ENCODE measurements at places on chromosomes 1 and 21.

DNA sequence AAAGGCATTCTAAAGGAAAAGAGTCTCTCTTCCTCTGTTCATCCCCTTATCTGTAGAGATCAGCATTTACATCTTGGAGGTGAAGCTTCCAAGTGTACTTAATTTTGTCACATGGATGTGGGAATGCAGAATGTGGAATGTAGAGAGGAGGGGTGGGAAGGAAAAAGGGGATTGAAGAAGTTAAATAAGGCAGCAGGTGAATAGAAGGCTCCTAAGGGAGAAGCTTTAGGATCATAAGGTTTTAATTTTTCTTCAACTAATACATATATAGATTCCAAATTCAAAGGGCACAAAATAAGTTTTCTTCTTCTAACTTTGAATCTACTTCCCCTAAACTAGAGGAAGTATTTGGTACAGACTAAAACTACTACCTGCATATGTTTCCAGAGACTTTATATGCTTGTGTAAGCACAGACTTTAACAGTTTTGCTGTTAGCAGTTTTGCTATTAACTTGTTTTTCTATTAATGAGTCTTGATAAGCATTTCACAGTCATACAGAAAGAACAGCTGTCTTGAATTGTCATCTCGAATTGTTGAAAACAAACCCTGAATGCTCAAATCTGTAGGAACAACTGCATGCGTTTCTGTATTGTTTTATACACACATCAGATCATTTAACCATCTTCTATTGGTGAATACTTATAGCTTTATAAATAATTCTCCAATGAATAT is 12.7 kb downstream of the TENT5C start:
- no peak for DNase-seq

DNA sequence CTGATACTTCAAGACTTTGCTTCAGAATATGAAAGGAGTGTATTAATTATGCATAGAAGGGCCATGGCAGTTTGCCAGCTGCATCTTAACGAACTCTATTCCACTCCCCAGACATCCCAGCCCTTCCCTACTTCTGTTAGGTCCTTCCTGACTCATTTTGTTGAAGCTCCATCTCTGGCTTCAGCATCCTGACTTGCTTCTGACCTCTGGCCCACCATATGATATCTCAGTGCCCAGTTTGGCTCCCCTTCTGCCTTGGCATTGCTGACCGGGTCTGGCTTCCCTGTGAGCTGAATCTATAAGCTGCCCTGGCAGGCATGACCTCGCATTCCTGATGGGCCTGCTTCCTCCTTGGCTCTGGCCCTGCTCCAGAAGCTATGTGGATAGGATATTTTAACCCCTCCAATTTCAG is 27.6 kb upstream of the ARHGAP29 start:
- no peak for DNase-seq

DNA sequence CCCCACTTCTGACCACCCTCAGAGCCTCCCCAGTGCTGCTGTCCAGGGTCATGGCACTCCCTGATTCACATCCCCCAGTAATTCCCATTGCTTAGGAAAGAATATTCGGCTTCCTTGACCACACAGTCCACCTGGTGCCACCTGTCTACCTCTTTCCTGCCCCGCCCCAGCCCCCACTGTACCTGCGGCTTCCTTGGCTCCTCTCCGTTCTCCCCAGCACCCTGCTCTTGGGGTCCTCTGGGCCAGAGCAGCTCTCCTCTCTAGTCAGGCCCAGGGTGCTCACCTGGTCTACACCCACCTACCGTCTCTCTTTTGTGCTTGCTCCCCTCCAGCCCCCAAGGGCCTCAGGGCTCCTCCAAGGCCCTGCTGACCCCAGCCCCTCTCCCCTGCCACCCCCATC is 142.6 kb downstream of the PEX14 start:
- no peak for DNase-seq

GRCh38 chr1:55078470-55078869 is 39.1 kb downstream of the PCSK9 start:
- DNase-seq = no peak

DNA sequence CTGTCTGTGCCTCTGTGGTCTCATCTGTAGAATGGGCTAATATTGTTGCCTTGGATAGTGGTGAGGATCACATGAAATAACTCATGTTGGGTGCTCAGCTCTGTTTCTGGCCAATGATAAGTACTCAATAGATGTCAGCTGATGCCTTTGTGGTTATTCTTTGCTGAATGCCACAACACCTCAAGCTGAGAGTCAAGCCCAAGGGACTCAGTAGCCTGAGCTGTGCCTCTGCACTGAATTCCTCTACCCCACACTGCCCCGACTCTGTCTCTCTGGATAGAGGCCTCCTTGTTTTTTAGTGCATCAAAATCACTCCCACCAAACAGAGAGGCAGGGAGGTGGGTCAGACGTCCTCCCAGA is 196.1 kb upstream of the VAMP3 start:
- DNase-seq = no peak

DNA sequence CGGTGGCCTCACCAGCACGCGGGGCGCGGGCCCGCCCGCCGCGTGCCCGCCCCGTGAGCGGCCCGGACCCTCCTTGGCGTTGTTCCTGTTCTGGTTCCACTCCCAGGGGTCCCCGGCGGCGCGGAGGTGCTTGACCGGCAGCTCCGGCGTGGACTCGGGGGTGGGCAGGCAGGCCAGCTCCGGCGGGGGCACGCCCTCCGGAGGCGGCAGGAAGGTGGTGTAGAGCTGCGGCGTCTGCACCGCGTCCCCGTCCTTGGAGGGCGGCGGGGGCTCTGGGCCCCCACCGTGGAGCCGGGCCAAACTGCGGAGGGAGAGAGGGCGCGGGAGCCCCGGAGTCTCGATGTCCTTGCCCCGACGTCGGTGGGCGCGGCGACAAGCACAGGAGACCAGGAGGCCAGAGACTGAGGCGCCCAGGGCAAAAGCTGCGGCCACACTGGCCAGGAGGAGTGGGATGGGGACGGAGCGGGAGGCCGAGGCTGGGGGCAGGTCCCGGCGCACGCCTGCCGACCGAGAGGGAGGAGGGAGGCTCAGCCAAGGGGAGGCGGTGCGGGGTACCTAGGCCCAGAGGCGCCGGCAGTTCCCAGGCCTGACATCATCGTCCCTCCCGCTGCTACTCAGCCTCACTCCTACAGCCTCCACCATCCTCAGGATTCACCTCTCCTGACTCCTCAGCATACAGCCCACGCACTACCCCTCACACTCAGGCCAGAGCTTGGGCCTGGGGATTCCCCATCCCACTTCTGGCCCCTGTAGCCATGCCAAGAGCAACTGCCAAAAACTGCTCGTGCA is 13.2 kb downstream of the SEMA6C start:
- no peak for DNase-seq

- DNase-seq = no peak
Measured at GRCh38 chr1:39787468-39787867, 1.2 kb downstream of the BMP8B start.

GRCh38 chr1:82086739-82087138 is 286.0 kb downstream of the ADGRL2 start:
- DNase-seq = no peak

DNA sequence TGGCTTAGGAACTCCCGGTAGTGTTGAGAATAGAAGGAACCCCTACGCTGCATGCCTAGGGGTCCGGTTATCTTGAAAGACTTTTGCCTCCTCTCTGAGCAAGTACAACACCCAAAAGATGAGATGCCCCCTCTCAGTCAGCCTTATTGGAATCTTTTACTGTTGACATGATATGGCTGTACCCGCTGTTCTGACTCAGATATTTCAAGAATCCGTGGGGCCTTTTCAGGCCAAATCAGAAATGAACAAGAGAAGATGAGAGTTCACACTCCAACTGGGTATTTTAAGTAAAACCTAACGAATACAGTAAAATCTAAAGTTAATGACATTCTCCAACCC is 164.2 kb downstream of the PPIAL4G start:
- no peak for DNase-seq

- no peak for DNase-seq
Measured at GRCh38 chr1:93675931-93676330, 5.7 kb downstream of the BCAR3 start.

DNA sequence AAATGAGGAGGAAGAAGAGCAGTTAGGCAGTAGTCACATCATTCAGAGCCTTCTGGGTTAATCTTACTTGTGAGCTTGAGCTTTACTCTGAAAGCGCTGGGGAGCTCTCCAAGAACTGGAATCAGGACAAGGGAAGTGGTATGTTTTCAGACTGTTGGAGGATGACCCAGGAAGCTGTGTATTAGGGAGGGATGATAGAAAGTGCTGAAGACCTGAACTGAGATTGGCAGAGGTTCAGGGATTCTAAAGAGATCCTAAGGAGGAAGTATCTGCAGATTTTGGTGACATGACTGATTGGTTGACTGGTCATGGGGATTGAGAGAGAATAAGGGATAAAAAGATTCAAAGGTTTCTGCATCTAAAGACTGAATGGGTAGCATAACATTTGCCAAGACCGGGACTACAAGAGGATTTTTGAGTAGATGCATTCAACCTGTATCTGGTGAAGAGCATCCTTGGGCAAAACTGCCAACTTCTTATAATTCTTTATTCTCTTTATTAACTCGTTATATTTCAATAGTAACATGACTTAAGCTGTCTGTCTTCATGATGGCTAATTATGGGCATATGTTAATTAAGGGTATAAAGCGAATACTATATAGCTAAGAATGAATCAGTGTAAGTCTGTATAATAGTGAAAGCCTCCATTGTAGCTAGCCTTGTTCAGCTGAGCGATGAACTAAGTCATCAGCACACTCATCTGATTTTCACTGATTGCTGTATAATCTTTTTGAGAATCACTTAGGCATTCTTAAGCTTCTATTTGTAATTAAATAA is 41.8 kb downstream of the XCL1 start:
- DNase-seq = no peak

DNA sequence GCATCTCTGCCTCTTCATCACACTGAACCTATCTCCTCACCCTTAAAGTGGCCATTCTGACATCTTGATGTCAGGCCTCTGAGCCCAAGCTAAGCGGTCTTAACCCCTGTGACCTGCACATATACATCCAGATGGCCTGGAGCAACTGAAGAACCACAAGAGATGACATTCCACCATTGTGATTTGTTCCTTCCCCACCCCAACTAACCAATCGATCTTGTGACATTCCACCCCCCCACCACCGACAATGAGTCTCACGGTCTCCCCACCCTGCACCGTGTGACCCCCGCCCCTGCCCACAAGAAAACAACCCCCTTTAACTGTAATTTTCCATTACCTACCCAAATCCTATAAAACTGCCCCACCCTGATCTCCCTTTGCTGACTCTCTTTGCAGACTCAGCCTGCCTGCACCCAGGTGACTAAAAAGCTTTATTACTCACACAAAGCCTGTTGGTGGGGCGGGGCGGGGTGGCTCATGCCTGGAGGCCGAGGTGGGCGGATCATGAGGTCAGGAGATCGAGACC is 21.0 kb upstream of the PINK1 start:
- no peak for DNase-seq

GRCh38 chr1:7733276-7733675 is 37.8 kb upstream of the VAMP3 start:
- no peak for DNase-seq

DNA sequence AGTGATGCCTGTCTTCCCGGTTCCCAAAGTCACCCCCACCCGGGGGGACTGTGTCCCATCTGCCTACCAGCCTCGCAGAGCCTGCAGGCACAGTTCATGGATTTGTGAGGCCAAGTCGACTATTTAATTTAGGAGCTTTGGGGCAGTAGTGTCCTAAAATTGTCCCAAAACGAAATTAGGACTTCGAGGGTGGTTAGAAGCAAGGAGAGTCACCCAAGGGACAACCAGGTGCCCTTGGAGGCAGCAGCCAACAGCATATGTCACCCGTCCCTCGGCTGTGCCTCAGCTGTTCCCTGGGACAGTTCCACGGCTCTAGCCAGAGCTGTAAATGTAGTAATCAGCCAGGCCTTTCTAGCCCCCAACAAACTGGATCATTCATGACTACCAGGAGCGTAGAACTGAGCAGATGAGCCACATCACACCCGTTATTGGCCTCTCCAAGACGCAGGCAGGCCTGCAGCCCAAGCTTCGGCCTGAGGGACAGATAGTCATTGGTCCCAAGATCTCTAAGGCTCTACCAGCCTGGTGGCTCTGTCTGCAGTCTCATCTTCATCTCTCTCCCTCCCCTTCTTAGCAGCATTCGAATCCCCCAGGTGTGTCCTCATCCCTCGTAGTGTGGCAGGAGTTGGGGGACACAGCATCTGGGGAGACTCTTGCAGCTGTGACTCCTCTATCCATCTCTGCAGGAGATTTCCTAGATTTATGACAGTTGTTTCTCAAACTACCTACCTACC is 2.9 kb downstream of the PAX7 start:
- DNase-seq = no peak

DNA sequence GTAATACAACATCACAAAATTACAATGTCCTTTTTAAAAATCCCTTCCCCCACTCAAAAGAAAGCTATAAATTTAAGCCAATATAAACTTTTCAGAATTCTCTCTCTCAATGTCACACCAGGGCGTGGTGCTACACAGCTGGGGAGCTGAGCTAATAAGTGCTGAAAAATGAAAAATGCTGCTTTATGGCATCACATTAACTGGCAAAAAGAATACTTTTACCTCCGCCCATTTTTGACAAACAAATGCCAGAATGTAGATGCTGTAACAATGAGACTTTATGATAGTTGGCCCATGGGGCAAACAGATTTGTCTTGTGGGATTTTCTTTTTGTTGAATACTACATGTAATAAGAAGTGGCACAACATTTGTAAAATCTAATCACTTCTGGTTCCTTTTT is 12.7 kb upstream of the LYPLAL1 start:
- no peak for DNase-seq

GRCh38 chr1:27235827-27236226 is 1.4 kb downstream of the WDTC1 start:
- DNase-seq = no peak

All from HuH-7 (cell line).